T-cell (primary cell): ENCODE measurements at places on chromosomes 12 and 14. TPM values are rescaled to one million over a fixed set of nuclear protein-coding genes. Genes with fewer than 3 reads are reported as not detected.

Gene SSPN
- 0.15 TPM for total RNA-seq

Gene LGMN
- total RNA-seq: 10.3 TPM

Gene CLMN
- total RNA-seq: 1.9 TPM

- no peak overlapping the region for H3K27ac ChIP-seq
- H3K27me3 ChIP-seq: no peaks in the 10 kb centered on the region
- no peak overlapping the region for H3K4me3 ChIP-seq
These were observed 5.4 kb downstream of the AP1G2 start for GRCh38 chr14:23561873-23562821.

GRCh38 chr14:100885196-100885595, 18.3 kb downstream of the RTL1 start:
- H3K27me3 ChIP-seq: no peaks in the 10 kb centered on the region
- H3K4me3 ChIP-seq: no peak overlapping the region
- no peaks in the 10 kb centered on the region for H3K4me1 ChIP-seq

GRCh38 chr14:26863736-26864135, 265.9 kb upstream of the NOVA1 start:
- H3K27me3 ChIP-seq: no peaks in the 10 kb centered on the region
- no peak overlapping the region for H3K27ac ChIP-seq
- no peak for DNase-seq
- H3K4me1 ChIP-seq: no peaks in the 10 kb centered on the region
- no peak overlapping the region for H3K4me3 ChIP-seq
